HCT116 (cell line): ENCODE measurements at places on chromosomes 6 and 20. TPM values are rescaled to one million over a fixed set of nuclear protein-coding genes. Genes with fewer than 3 reads are reported as not detected.

The LAMP5 gene
- not detected for total RNA-seq

- no peak for DNase-seq
Observed at GRCh38 chr6:170405311-170405975, 98.9 kb downstream of the FAM120B start.

DNA sequence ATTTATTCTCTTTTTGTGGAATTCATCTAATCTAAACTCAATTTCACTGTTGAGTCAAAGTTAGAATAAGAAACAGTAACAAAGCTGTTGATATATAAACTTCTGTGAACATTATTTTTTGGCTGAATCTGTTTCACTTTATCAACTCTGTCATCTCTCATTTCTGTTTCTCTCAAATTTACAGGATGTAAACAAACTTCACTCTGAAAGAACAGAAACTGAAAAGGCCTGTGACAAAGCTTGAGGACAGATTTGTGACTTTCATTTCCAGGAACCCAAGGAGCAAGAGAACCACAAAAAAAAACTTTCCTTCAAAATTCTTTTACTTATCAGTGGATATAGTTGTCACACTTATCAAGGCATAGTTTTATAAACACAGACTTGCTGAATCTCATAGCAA lies 447.9 kb upstream of the OPRM1 start:
- DNase-seq, result no peak

DNA sequence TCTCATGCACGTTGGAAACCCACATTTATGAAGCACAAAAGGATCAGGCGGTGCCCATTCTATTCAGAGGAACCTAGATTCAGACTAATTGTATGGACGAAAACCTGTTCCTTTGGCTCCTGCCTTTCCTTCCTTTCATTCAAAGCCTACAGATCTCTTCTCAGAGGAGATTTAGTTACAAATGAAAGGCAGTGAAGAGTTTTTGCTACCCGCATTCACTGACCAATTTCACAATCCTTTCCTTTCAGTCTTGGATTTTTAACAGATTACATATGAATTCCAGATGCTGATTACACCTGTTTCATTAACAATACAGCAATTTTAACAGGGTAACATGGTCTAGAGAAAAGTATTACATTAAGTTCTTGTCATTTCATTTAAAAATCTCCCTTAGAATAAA lies 32.0 kb downstream of the TMEM242 start:
- DNase-seq, result no peak

The SYCP2 gene
- total RNA-seq, result 0.59 TPM

The TULP4 gene
- total RNA-seq, result 70.8 TPM

GRCh38 chr20:21048841-21049273 lies 57.3 kb downstream of the LINC00237 start:
- peak; percentile 28 for DNase-seq

The SNX3 gene
- total RNA-seq, result 111 TPM

GRCh38 chr6:29424575-29424974 lies 9.8 kb downstream of the OR12D1 start:
- no peak for DNase-seq

DNA sequence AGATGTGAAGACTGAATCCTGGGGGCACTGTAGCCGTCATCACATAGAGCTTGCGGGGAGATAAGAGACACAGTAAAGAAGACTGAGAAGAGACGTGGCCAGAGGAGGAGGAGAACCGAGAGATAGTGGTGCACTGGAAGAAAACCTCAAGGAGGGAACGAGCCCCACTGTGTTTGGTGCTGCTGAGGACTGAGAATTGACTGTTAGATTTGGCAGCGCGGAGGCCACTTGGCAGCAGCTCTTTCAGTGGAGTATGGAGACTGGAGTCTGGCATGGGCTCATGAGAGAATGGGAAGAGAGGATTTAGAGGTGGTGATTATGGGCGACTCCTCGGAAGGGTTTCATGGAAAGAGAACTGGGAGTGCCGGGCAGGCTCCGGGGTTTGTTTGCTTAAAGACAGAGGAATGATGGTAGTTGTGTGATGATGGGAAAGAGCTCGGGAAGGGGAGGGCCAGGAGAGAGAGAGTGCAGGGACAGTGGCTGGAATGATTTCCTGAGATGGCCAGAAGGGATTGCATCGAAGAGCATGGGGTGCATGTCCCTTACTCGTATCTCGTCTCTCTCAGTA lies 18.0 kb downstream of the CDYL start:
- DNase-seq, result no peak

The IPCEF1 gene
- 0.32 TPM for total RNA-seq

The PSMA7 gene
- total RNA-seq, result 364 TPM

- no peak for DNase-seq
Observed at GRCh38 chr6:82385961-82386360, 22.3 kb downstream of the TPBG start.

The OPRL1 gene
- total RNA-seq, result 1.6 TPM

The UFL1 gene
- 19.6 TPM for total RNA-seq

- no peak for DNase-seq
Observed at GRCh38 chr6:15871276-15871675, 208.4 kb upstream of the DTNBP1 start.

The LY86 gene
- not detected for total RNA-seq

DNA sequence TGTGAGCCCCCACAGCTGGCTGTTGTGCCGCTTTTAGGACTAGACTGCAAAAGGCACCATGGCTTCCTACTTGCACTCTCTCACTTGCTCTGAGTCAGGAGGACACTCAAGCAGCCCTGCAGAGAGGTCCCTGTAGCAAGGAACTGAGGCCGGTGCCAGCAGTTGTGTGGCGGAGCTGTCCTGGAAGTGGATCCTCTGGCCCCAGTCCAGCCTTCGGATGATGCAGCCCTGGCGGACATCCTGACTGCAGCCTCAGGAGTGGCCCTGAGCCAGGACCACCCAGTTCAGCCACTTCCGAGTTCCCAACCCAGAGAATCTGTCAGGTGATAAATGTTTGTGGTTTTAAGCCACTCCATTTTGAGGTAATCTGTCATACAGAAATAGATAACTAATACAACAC lies 17.5 kb downstream of the CTCFL start:
- DNase-seq, result no peak

- DNase-seq, result no peak
Observed at GRCh38 chr20:35303382-35303734, 11.1 kb upstream of the FAM83C start.

GRCh38 chr6:110468731-110469130 lies 7.7 kb downstream of the SLC22A16 start:
- no peak for DNase-seq

- DNase-seq, result no peak
Observed at GRCh38 chr6:124479991-124480430, 482.2 kb upstream of the RNF217 start.

- peak; percentile 59 for DNase-seq
Observed at GRCh38 chr6:36666826-36667591, 11.5 kb upstream of the CDKN1A start.

- no peak for DNase-seq
Observed at GRCh38 chr6:140463312-140463710, 1088.9 kb upstream of the CITED2 start.

DNA sequence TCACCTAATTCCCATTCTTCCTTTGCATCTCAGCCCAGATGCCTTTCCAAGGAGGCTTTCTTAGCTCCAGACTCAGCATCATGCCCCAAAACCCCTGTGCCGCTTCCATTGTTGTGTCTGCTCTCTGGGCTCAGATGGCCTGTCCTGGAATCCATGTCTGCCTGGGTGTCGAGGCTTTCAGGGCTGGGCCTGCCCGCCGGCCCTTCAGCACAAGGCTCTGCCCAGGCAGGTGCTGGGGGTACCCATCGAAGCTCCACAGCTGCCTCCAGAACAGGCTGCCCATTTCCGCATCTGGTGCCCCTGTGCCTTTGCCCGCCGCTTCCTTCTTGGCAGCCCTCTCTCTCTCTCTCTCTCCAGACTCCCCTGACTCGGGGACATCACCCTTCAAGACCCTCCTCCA lies 1.2 kb downstream of the CPXM1 start:
- no peak for DNase-seq

The TRERF1 gene
- total RNA-seq, result 12.4 TPM

GRCh38 chr6:122755901-122756300 lies 23.6 kb upstream of the FABP7 start:
- DNase-seq, result no peak

The CD24 gene
- total RNA-seq, result 7.3 TPM
